ENCODE measurements at places on chromosomes 2 and 18.
A peak's percentile ranks its signal among the peaks of the same experiment; 100 is the strongest.

DNA sequence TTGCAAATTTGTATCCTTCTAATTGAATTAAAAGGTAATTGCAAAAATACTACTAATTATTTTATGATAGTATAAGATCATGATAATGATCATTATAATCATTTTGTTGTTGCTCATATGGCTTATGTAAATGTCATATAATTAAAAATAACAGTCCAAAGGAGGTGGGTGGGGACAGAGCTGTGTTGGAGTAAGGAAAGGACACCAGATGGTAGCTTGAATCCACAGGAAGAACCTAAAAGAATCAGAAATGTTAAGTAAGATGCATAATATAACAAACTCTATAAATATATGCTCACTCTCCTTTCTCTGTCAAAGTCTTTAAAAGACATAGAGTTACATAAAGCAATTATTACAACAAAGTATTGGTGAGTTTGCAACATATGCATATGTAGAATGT lies 650.7 kb upstream of the HS6ST1 start:
- DNase-seq, result no peak

- DNase-seq, result no peak
Observed at GRCh38 chr2:101516823-101517690, 42.1 kb upstream of the RFX8 start.

GRCh38 chr2:21332993-21333625 lies 209.3 kb downstream of the TDRD15 start:
- DNase-seq, result no peak

GRCh38 chr18:2687390-2688001 lies 32.0 kb downstream of the SMCHD1 start:
- no peak for DNase-seq

DNA sequence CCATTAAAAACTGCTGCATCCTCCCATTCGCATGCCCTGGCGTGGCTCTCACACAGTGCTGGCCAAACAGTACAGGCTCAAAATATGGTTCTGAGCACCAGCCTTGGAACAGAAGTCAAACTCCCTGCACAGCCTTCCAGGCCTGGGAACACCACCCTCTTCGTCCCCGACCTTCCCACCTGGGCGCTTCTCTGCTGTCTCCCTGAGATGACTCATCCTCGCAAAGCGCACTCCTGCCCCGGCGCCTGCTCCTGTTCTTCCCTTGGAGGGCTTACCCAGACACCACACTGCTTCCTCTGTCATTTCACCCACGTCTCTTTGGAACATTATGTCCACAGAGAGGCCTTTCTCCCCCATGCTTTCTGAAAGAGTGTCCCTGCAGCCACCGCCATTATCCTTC lies 172.7 kb downstream of the L3MBTL4 start:
- no peak for DNase-seq

DNA sequence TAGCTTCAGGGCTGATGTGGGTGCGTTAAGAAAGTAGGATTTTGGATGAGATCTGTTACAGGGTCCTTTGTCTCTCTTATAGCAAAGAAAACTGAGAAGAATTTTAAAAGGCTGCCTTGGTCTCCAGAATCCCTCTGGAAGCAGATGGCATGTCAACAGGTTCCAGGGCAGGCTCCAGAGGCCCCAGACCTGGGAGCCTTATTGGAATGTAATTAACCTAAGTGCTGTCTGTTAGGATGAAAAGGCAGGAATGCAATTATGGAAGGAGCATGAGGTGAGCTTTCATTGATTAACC lies 97.2 kb upstream of the PKDCC start:
- no peak for DNase-seq

DNA sequence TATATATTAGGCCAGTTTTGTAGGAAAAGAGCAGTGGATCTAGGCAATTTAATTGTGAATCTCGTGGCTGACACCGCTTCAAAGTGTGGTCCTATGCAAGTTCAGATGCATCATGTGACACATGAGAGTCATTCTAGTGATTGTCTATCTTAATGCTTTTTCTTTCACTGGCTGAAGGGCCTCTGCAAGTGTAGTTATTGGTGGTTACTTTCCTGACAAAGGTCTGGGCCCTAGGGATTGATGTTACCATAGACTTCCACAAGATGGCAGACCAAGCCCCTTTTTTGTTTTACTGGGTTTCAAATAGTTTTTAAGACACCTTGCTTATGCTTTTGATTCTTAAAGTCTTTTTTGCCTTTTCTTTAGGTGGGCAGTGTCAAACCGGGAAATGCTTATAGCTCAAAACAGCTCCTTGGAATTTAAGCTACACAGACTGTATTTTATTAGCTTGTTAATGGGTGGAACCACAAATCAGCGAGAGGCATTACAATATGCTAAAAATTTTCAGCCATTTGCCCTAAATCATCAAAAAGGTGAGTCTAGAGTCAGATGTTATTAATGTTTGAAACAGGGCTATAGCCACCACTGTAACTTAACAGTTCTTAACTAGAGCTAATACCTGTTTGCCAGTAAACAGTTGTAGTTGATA lies 25.9 kb downstream of the CD8A start:
- no peak for DNase-seq

DNA sequence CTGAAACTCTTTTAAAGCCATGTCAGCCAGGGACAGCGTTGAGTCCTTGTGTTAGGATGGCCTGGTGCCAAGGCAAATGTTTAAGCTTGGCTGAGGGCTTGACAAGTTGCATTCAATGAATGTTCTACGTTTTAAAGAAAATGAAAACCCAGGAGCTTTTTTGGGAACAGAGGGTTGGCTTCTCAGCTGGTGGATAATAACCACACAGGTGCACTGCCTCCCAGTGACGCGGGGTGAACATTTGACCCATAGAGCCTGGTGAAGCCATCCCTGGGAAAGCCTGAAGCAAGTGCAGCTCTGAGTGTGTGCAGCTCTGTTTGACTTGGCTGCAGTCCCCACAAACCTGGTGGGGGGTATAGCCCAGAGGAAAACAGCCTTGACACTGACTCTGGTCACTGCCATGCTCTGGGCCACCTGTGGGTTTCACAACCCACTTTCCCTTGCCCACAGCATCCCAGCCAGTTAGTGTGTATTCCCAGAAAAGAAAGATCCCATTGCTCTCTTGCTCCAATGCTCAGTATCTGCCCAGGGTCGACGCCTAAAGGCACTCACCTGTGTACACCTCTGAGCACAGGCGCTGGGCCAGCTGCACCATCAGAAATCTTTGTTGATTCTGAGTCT lies 874.9 kb downstream of the RNF144A start:
- DNase-seq, result no peak

DNA sequence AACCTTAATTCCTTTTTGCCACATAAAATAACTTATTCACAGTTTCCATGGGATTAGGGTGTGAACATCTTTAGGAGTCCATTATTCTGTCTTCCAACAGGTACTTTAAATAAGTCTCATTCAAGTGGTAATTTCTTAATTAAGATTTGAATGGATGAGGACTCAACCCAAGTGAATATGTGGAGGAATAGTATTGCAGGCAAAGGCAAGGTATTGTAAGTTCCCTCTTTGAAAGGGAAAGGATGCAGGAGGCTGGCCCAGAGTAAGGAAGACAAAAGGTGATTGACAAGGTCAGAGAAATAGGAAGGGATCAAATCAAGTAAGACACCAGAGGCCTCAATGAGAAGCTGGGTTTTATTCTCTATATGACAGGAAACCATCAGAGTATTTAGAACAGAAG lies 238.2 kb upstream of the RBMS1 start:
- no peak for DNase-seq

- no peak for DNase-seq
Observed at GRCh38 chr2:27042985-27043634, 8.4 kb upstream of the AGBL5 start.

DNA sequence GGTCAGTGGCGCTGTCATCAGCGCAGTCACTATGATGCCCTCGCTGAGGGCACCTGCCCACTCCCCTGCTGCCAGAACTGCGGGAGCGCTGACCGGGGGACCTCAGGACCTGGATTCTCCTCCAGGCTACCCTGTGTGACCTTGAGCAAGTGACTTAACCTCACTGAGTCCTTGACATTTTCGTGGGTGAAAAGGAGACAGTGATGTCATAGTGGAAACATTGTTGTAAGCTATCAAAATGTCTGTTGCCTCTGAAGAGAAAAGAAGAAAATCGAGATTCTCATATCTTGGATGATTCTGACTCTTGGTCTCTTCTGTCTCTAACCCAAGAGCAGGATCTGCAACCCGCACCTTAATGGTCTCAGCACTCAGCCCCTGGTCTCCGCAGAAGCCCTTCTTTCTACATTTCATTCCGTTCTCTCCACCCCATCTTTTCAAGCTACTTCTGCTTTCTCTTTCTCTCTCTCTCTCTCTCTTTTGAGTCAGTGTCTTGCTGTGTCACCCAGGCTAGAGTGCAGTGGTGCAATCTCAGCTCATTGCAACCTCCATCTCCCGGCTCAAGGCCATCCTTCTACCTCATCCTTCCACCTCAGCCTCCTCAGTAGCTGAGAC lies 978 bp upstream of the TUBA4A start:
- DNase-seq, result no peak

DNA sequence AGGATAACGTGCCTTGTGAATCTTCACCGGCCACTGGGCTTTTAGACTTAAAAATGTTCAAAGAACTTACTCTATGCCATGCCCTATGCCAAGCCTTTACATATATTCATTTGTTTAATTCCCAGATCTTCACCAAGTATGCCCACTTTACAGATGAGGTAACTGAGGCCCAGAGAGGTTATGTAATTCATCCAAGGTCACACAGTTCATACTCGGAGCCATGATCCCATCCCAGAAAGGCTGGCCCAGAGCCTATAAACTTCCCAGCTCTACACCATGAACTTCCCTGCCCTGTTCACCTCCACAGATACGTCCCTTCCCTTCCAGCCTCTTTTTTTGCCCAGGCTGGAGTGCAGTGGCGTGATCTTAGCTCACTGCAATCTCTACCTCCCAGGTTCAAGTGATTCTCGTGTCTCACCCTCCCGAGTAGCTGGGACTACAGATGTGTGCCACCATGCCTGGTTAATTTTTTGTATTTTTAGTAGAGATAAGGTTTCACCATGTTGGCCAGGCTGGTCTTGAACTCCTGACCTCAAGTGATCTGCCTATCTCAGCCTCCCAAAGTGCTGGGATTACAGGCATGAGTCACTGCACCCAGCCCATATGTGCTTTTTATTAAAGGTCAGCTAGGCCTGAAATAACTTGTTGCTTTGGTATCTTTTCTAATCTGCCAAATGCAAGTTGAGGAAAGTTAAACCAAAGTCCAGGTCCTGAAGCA lies 44.1 kb downstream of the MTHFD2 start:
- DNase-seq, result no peak

DNA sequence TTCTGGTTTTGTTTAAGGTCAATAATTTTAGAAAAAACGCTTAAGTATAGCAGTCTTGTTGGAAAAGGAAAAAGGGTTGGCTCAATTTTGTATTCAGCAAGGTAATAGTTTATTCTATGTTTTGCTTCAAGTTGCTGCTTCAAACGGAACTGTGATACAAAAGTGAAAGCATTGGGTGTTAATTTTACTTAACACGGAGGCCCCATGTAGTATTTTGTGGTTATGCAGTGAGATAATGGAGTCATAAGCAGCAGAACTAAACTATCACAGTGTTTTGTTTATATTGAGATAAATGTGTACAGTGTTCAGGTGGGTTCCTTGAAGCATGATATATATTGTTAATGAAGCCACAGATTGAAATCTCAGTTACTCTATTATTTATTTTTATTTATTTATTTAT lies 67.0 kb upstream of the LYPD6B start:
- DNase-seq, result no peak

GRCh38 chr18:62716619-62717168 lies 1.4 kb downstream of the PHLPP1 start:
- peak; percentile 74 for DNase-seq

GRCh38 chr18:48125724-48126123 lies 195.3 kb upstream of the SMAD2 start:
- DNase-seq, result no peak

GRCh38 chr2:96427169-96427568 lies 78.0 kb downstream of the NEURL3 start:
- DNase-seq, result no peak

DNA sequence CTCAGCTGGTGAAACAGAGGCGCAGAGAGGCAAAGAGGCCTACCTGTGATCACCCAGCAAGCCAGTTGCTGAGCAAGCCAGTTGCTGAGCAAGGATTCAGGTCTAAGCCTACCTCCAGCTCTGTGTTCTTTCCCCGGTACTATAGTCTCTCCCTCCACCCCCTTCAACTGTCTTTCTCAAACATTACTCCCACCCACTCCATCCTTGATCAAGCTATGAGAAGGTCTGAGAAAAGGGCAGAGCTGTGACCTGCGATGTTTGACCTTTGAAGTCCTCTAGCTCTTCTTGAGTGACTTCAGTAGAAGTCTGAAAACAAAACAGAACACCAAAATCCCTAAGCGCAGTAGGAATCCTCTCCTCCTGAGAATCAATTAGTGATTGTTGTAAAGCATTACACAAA lies 665.2 kb upstream of the ID2 start:
- no peak for DNase-seq

DNA sequence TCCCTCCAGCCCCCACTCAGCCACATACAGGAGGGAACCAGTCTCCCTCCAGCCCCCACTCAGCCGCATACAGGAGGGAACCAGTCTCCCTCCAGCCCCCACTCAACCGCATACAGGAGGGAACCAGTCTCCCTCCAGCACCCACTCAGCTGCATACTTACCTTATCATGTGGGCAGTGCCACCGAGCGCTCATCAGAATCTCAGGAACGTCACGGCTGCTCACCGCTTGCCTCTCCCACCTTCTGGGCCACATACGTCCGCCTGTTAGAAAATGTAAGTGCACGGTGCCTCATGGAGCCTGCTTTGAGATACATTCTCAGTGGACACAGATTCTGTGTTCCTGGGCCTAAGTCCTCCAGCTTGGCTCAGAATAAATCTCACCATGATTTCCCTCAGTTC lies 124.8 kb downstream of the PXDN start:
- DNase-seq, result no peak

- DNase-seq, result no peak
Observed at GRCh38 chr2:144333143-144333555, 186.8 kb downstream of the ZEB2 start.

GRCh38 chr2:178265851-178266250 lies 71.5 kb downstream of the OSBPL6 start:
- DNase-seq, result no peak

- DNase-seq, result no peak
Observed at GRCh38 chr2:42328148-42328833, 32.7 kb downstream of the COX7A2L start.

DNA sequence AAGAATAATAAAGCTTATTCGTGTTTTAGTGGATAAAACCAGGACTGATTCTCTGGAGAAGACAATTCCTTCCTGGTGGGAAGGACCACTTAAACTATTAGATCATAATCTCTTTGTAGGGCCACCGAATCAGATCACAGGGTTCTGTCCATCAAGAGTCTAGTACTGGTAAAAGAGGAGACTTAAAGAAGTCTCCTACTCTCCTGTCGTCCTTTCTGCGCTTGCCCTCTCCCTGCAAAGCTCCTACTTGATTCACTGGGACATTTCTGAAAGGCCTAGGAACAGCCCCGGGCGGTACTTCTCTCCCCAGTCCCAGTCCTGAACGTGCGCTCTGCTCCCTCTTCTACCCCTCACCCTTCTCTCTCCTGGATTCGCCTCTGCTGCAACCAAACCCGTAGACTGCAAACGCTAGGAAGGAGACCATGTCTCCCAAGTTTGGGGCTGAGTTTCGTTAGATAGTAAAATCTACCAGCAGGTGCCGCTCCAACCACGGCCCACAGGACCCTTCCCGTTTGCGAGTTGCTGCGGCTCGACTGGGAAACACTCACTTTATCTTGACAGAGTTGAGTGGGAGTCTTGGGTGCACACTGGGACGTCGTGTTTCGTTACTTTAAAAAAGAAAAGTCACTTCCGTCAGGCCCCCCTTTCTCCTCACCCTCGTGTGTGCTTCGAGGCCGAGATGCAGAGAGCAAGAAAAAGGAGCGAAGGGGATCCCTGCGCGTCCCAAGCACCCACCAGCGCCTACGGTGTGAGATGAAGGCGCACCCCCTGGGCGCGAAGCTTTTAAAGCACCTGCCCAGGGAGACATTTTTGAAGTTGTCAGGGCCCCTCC lies 923 bp downstream of the FIGLA start:
- DNase-seq, result no peak
